Upper lobe of left lung (tissue), 6 donors: ENCODE measurements at places on chromosomes 11 and 22. TPM values are rescaled to one million over a fixed set of nuclear protein-coding genes. Genes with fewer than 3 reads are reported as not detected.

The CASP5 gene
- total RNA-seq, result 2.9 TPM

The SCUBE1 gene
- 22.3 TPM for total RNA-seq

The CRY2 gene
- 60.3 TPM for total RNA-seq

The SCGB2A2 gene
- not detected for total RNA-seq

The ZNF280A gene
- not detected for total RNA-seq

The RASGRP2 gene
- 29.8 TPM for total RNA-seq

The FLRT1 gene
- total RNA-seq, result 0.09 TPM

The CYTH4 gene
- total RNA-seq, result 54.3 TPM

The RAG1 gene
- 1.4 TPM for total RNA-seq

The SHANK3 gene
- total RNA-seq, result 17.7 TPM

The TRIM6 gene
- 1.0 TPM for total RNA-seq

GRCh38 chr11:5242933-5243815 lies 6.5 kb downstream of the HBG1 start:
- DNase-seq, result no peak

- no peak for DNase-seq
Measured at GRCh38 chr22:47288680-47289079, 526.2 kb downstream of the TBC1D22A start.

- no peak for DNase-seq
Measured at GRCh38 chr11:121123496-121124069, 22.5 kb downstream of the TECTA start.

DNA sequence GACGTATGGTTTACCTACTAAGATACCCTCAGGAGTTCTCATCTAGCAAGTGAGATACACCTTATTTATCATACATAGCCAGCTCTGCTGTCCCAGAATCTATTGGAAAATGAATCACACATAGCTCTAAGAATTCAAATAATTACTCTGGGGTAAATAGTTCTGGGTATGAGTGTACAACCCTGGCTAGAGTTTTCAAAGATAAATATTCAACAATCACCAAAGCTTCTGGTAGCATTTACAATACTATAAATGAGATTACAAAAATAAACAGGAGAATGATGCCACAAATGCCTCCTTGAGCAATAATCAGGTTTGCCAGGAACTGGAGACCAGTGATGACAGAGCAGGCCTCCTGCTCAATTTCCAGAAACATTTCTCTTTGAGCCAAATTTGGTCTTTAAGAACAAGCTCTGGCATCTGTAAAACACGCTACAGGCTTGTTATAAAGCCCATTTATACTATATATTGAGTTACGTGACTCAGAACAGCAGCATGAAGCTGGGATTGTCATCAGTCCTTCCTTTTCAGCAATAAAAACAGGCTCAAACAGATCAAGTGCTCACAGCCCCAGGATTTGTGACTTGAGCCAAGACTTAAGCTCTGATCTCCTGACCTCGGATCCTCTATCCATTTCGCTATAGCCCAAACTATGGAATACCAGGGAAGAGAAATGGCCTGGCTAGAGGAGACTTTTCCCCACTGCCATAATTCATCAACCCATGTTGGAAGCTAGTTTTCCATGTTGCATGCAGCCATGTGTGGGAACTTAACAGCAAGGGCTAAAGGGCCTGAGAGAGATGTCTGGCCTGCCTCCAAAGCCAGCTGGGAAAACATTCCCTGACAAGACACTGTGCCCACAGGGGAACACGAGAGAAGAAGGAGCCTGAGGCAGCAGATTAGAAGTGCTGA lies 19.7 kb downstream of the RAB30 start:
- DNase-seq, result no peak

- peak; percentile 75 for DNase-seq
Measured at GRCh38 chr22:23183061-23183698, 2.9 kb downstream of the BCR start.

- DNase-seq, result no peak
Measured at GRCh38 chr22:22835771-22836291, 51.8 kb upstream of the IGLL5 start.

DNA sequence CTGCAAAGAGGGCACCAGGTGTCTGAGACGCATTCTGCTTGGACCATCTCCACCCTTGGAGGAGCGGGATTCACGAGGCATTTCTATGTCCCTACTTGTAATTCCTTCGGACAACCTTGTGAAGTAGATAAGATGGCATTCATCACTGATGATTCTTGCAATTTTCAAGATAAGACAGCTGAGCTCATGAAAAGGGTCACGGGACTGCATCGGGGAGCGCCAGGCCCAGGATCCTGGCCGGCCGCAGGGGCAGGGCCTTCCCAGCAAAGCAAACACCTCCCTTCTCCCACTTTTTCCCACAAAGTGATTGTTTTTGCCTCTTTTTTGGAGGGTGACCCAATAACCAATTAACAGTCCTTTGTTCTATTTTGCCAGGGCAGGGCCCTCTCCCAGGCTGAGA lies 8.4 kb downstream of the LIF start:
- peak; percentile 68 for DNase-seq

DNA sequence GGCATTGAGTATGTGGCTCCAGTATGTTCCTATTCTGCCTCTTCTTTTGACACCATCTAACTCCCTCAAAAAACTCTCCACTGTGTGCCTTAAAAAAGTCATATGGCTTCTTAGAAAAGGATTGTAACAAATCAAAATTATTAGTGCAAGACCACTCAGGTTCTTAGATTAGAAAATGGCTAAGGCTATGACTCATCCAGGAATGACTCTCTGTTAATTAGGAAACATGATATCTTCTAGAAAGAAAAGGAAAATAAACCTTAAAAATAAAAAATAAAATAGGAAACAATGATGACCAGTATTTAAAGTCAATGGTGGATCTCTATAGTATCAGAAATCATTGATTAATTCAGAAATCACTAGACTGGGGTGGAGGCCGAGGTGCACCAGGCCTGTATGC lies 21.7 kb downstream of the SLC25A17 start:
- DNase-seq, result no peak

DNA sequence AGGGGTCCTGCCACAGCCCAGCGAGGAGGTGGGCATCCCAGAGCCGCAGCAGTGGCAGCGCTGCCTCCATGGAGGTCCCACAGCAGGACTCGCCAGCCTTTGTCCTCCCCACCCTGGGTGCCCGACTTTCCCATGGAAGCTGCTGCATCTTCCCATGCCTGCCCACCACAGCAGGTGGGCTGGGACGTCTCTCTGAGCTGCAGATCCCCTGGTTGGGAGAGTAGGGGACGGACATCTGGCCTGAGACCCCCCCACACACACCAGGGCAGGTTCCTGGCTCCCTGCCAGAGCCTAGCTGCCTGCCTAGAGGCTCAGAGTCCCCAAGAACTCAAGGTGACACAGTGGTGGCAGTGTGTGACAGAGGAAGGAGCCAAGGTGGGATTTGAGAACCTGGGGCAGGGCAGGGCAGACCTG lies 21.5 kb upstream of the PRR5 start:
- no peak for DNase-seq

- no peak for DNase-seq
Measured at GRCh38 chr11:105000167-105000566, 22.8 kb downstream of the CASP5 start.

GRCh38 chr11:112172362-112172994 lies 2.8 kb upstream of the BCO2 start:
- no peak for DNase-seq

DNA sequence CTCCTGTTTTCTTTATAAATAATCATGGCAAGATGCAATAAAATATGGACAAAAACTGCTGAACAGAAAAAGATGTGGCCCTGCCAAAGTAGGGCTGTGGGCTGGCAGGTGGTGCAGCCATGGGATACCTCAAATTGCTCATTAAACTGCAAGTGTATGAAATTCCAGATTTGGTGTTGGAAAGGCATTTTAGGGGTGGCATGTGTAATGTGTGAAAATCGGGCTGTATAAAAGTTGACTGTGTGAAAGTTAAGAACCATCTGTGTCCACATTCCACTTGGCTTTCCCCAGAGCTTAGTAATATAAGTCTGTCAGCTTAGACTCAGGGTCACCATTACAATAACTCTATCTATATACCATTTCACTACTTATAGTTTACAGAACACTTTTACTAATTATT lies 34.8 kb upstream of the FZD4 start:
- DNase-seq, result no peak

DNA sequence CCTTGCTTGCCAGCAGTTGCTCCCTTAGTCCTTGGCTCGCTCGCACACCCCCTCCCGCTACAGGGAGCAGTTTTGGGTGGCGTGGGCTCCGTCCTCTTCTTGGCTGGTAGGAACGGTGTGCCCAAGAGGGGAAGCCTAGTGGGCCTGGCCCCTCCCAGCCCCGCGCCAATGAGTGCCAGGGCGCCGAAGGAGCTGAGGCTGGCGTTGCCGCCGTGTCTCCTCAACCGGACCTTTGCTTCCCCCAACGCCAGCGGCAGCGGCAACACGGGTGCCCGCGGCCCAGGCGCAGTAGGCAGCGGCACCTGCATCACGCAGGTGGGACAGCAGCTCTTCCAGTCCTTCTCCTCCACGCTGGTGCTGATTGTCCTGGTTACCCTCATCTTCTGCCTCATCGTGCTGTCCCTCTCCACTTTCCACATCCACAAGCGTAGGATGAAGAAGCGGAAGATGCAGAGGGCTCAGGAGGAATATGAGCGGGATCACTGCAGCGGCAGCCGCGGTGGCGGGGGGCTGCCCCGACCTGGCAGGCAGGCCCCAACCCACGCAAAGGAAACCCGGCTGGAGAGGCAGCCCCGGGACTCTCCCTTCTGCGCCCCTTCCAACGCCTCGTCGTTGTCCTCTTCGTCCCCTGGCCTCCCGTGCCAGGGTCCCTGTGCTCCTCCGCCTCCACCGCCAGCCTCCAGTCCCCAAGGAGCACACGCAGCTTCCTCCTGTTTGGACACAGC lies 1.6 kb downstream of the C11orf87 start:
- peak; percentile 69 for DNase-seq

GRCh38 chr22:40334060-40334459 lies 12.2 kb upstream of the ADSL start:
- DNase-seq, result no peak

GRCh38 chr11:27619763-27620335 lies 80.4 kb downstream of the BDNF start:
- no peak for DNase-seq

DNA sequence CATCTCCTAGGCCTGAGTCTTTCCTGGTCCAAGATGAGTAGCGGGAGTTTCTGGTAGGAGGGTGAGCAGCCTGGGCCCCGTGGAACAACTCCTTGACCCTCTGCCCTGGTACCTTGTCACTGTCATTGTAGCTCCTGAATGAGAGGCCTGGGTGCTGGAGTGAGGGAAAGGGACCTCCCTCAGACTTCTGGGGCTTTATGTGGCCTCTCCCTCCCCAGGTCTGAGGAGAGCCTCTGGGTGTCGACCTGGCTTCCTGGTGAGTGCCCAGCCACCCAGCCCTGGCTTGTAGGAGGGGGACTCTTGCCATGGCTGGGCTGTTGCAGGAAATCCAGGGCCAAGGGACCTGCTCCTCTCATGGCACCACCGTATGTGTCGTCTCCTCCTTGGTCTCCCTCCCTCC lies 3.9 kb downstream of the P2RY2 start:
- DNase-seq, result no peak

DNA sequence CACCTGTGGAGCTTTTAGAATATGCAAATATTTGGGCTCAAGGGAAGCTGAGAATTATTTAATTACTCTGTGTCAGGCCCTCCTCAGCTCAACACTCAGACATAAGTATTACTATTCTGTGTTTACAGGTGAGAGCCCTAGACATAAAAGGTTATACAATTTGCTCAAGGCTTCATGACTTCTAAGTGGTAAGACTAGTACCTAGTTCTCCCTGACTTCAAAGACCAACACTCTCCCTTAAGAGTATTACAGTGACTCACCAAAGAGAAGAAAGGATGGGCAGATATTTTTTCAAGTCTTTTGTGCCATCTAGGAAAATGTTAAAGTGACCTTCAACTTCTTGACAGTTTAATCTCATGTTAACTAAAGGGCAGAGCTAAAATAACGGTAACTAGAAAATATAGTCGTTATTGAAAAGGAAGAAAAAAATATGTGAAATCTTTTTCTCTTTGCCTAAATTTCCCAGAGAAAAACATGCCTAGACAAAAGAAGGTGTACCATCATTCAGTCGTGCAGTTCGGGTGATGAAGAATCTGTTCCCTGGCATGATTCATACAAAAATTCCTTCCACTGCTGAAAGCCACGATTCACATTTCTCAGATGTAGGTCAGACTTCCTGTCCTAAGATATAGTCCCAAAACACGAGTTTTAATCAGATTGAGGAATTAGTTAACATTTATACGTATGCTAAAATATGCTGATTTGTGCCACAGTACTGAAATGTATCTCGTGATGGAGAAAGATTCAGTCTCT lies 849.1 kb upstream of the API5 start:
- no peak for DNase-seq

GRCh38 chr11:76786441-76787014 lies 3.4 kb downstream of the TSKU start:
- no peak for DNase-seq

- no peak for DNase-seq
Measured at GRCh38 chr11:44727114-44727372, 281 bp downstream of the TSPAN18 start.

GRCh38 chr11:66287211-66287888 lies 1.6 kb downstream of the YIF1A start:
- DNase-seq, result no peak

DNA sequence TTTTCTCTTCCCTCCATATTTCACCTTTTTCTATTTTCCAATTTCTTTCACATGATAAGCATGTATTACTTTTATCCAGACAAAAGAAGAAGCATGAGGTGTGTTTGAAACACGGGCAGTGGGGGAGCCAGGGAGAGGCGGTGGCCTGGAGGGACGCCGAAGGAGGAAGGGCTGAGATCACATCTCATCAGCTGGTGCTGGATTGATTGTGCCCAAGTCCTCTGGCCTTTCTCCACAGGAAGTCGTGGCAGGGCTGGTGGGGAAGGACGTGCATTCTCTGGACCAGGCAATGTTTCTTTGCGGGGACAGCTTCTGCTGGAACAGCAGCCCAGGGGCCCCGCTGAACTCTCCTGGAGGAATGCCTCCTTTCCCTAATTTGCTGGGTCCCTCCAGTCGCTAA lies 82.9 kb downstream of the MIAT start:
- no peak for DNase-seq

- DNase-seq, result no peak
Measured at GRCh38 chr11:126899961-126900748, 100.4 kb downstream of the KIRREL3 start.

GRCh38 chr11:8063324-8063723 lies 17.7 kb upstream of the TUB start:
- no peak for DNase-seq

DNA sequence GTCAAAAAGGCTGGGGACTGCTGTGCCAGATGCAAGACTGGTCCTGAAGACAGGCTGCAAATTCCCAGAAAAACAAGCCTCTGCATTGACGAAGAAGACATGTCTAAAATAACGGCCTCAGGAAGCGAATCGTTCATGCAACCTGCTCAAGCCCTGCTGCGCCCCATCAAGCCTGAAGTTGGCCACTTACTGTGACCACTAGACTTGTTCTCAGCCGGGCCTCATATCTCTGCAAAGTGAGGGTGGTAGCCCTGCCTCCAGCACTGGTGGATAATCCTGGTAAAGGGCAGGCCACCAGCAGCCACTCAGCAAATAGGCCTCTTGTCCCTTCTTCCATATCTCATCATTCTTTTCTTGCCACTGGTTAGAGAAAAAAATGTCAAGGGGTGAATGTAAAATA lies 11.8 kb downstream of the LTO1 start:
- no peak for DNase-seq

- DNase-seq, result peak; percentile 94
Measured at GRCh38 chr11:62786318-62787004, 741 bp upstream of the TMEM179B start.
